ENCODE measurements at places on chromosomes 7 and 10. TPM values are rescaled to one million over a fixed set of nuclear protein-coding genes. Genes with fewer than 3 reads are reported as not detected.

SPDYE16 gene
- total RNA-seq, result not detected

KNDC1 gene
- not detected for total RNA-seq

NUTM2A gene
- total RNA-seq, result 0.48 TPM

SUN3 gene
- not detected for total RNA-seq

RNLS gene
- total RNA-seq, result 2.6 TPM

ITGB8 gene
- 9.8 TPM for total RNA-seq

PRKG1 gene
- total RNA-seq, result 2.0 TPM

TOMM7 gene
- total RNA-seq, result 63.2 TPM

GBX1 gene
- total RNA-seq, result under 0.01 TPM

CNPY1 gene
- not detected for total RNA-seq

METTL2B gene
- 35.6 TPM for total RNA-seq

SFRP4 gene
- not detected for total RNA-seq

PRLHR gene
- not detected for total RNA-seq

MAGI2 gene
- 4.5 TPM for total RNA-seq

TMEM176A gene
- not detected for total RNA-seq

TMEM236 gene
- 0.10 TPM for total RNA-seq

DDC gene
- not detected for total RNA-seq

STOX1 gene
- total RNA-seq, result under 0.01 TPM

DNAH11 gene
- total RNA-seq, result 5.3 TPM

GNB2 gene
- 150 TPM for total RNA-seq

EBLN1 gene
- total RNA-seq, result not detected

GLI3 gene
- 3.6 TPM for total RNA-seq
